ENCODE measurements at places on chromosomes 2 and 18.

DNA sequence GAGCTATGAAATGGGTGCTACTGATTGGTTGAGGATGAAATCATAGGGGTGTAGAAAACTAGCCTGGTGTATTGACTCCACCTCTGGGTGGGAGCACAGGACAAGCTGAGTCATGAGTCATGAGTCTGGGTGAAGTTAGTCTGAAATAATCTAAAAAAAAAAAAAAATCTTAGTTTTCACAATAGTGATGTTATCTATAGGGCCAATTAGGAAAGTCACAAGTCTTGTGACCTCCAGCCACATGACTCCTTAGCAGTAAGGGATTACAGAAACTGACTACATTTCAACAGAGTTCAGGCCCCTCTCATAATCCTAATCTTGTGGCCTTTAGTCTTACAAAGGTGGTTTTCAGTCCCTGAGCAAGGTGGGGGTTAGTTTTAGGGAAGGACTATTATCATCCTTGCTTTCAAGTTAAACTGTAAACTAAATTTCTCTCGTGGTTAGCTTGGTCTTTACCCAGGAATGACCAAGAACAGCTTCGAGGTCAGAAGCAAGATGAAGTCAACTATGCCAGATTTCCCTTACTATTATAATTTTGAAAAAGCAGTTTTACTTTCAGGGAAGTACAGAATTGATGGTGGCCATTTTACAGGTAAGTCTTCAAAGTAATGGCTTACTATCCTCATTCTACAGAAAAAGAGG, 338.0 kb upstream of the GYPC start:
- no peak for DNase-seq

DNA sequence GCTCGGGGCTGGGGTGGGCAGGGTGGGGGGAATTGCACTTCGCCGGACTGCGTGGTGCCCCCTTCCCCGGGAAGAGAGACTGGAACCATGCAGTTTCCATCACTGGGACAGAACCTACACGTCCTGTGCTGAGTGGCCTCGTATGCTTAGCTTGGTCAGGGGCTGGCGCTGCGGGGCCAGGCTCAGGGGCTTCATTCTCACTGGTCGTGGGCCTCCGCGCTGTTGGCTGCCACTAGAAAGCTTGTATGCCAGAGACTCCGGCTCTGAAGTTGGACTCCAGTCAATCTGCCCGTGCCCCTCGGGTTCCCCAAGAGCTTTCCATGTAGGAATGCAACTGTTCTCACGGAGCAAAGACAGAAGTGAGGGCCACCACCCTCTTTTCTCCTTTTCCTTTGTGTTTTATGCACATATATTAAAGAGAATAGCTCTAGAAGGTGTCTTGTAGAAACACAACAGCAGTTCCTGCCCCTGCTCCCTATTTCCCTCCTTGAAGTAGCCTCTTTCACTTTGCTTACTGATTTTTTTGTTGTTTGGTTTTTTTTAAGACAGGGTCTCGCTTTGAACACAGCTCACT, 64.0 kb upstream of the YWHAQ start:
- no peak for DNase-seq

GRCh38 chr2:39443009-39443408, 5.9 kb upstream of the MAP4K3 start:
- no peak for DNase-seq

DNA sequence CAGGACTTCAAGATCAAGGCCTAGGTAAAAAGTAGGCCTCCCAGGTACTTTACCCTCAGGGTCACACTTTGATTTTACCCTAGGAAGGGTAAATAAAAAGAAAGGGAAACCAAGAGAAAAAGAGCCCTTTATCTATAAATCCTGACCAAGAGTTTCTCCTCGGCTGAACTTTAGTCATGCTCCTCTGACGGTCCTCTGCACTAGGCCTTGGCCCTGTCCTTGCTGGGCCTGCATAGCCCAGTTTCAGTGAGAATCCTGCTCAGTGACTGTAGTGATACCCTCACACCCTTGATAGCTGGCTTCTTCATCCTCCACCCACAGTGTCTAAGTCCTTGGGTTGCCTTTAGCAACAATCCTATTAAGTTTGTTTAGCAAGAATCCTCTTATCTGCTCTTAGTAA, 20.5 kb upstream of the ITSN2 start:
- no peak for DNase-seq

DNA sequence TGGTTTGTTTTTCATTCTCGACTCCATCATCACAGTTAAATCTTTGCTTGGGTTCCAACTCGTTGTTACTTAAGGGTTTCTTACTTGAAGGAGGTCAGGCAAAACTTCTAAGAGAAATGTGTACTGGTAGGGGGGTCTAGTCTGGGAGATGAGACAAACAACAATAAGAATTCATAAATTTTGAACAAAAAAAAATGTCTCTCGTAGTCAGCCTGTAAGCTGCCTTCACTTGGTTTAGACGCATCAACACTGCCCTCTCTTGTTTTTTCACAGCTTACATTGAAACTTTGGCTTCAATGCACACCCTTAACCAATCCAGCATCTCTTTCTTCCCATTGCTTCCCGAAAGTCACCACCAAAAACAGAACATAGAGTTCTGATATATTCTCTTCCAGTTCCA, 576.4 kb upstream of the PIK3C3 start:
- DNase-seq, result no peak

- DNase-seq, result no peak
Measured at GRCh38 chr18:65567372-65567771, 183.4 kb upstream of the CDH7 start.

- no peak for DNase-seq
Measured at GRCh38 chr18:79819064-79819967, 21.6 kb downstream of the KCNG2 start.

DNA sequence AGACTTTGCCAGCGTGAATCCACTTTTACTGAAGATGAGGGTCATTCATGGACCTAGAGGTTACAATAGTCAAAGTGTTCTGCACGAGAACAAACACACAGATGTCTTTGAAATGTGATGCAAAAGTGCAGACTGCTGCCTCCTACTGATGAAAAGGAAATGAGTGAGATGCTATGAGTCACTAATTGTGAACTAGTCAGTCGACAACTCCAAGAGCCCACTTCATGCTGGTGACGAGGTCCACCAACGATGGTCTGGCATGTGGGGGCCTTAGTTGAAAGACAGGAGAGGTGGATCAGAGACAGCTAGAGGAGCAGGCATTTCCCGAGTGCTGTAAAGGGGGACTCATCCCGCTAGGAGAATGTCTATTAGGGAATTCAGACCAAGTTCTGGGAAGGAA, 17.1 kb upstream of the ZNF236 start:
- no peak for DNase-seq

- DNase-seq, result no peak
Measured at GRCh38 chr2:27216416-27217137, 592 bp upstream of the CAD start.

DNA sequence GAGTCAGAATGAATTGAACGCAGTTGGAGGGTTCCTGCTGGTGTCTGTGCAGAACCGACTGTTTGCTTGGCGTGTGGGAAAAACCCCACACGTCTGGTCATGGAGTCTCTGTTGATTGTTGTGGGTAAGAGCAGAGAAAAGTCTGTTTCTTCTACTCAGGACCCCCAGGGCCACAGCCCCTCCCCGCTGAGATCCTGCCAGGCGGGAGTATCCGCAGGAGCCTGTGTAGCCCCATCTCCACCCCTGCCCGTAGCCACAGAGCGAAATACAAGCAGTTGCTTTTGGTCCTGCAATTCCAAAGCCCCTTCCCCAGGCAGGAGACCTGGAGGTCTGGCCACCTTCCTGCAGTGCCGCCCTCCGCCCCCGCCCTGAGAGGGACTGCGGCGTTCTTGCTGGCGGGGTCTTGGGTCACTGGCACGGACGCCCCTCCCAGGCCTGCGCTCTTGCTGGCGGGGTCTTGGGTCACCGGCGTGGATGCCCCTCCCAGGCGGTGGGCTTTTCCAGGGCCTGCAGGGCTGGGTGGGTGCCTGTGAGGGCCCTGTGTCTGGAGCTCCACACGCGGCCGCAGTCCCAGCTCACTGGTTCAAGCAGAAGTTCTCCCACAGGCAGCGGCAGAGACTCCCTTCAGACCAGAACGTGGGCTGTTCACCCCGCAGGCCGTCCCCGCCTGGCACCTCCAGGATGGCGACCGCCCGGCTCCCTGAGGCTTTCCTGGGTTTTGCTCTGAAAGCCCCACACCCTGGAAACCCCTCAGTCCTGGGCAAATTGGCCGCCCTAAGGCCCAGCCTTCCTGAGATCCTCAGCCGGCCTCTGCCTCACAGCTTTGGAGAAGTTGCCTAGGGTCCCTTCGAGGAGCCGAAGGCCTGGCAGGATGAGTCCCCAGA, 76.0 kb upstream of the CTDP1 start:
- no peak for DNase-seq

Data from stimulated activated CD8-positive, alpha-beta memory T cell treated with anti-CD3 and anti-CD28 coated beads, Interleukin-4, amount 100 ng/mL, for 48 hours (primary cell).